NCI-H1417 treated with DMSO at 0.1 percent for 48 hours (cell line): ENCODE measurements at places on chromosomes 16 and 17.

GRCh38 chr16:15950161-15950854 lies 892 bp downstream of the ABCC1 start:
- DNase-seq, result no peak

DNA sequence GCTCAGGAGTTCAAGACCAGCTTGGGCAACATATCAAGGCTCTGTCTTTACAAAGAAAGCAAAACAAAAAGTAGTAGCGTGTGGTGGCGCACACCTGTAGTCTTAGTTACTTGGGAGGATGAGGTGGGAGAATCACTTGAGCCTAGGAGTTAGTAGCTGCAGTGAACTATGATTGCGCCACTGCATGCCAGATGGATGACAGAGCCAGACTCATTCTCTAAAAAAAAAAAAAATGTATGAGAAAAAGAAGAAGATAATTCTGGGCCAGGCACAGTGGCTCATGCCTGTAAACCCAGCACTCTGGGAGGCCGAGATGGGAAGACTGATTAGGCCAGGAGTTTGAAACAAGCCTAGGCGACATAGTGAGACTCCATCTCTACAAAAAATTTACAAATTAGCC lies 28.5 kb downstream of the STAT5B start:
- no peak for DNase-seq

DNA sequence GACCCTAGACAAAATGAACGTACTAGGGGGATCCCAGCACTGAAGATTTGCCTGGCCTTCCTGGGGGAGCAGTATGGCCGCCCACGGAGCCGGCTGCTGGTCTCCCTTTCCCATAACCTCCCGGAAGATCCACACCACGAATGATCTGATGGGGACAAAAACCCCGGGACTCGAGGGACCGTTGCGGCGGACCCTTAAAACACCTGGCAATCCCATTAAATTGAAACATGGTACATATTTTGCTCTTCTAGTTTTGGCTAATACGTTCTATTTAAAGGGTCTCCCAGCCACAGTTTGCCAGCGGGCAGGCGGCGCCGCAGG lies 45.2 kb upstream of the LCMT1 start:
- DNase-seq, result no peak

- DNase-seq, result no peak
Observed at GRCh38 chr16:17354141-17354601, 116.6 kb downstream of the XYLT1 start.

- DNase-seq, result no peak
Observed at GRCh38 chr17:79749156-79749815, 18.5 kb downstream of the ENPP7 start.

- no peak for DNase-seq
Observed at GRCh38 chr17:44745301-44745700, 13.5 kb upstream of the ADAM11 start.

DNA sequence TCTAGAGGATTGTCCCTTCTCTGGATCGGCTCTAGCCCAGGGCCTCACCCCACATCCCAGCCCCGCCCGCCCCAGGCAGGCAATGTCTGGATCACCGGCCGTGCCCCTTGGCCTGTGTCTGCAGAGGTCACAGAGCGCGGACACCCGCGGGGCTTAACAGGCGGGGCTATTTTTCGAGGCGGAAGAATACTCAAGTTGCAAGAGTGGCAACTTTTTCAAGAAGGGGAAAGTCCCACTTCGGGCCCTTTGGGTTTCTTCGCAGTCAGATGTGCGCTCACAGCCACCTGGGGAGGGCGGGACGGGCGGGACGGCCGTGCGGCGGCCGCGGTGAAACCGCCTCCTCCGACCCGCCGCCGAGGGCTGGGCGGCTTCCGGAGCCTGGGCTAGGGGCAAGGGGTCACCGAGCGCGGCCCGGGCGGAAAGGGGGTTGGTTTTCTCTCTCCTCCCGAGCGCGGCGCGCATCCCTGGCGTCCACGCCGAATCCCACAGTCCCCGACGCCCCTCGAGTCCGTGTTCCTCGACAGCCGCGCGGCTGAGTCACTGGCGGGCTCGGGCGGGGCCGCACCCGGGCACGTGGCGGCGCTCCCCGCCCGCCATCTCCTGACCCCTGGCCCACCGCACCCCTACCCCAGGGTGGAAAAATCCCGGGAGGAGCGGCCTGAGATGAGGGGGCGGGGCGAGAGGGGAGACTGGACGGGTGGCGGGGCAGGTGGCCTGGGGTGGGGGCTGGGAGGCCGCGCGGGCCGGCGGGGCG lies 1.2 kb upstream of the PFN1 start:
- no peak for DNase-seq

- DNase-seq, result no peak
Observed at GRCh38 chr16:66508248-66508913, 41.5 kb downstream of the TK2 start.

- DNase-seq, result peak; percentile 46
Observed at GRCh38 chr16:76943921-76944320, 247.1 kb upstream of the MON1B start.

DNA sequence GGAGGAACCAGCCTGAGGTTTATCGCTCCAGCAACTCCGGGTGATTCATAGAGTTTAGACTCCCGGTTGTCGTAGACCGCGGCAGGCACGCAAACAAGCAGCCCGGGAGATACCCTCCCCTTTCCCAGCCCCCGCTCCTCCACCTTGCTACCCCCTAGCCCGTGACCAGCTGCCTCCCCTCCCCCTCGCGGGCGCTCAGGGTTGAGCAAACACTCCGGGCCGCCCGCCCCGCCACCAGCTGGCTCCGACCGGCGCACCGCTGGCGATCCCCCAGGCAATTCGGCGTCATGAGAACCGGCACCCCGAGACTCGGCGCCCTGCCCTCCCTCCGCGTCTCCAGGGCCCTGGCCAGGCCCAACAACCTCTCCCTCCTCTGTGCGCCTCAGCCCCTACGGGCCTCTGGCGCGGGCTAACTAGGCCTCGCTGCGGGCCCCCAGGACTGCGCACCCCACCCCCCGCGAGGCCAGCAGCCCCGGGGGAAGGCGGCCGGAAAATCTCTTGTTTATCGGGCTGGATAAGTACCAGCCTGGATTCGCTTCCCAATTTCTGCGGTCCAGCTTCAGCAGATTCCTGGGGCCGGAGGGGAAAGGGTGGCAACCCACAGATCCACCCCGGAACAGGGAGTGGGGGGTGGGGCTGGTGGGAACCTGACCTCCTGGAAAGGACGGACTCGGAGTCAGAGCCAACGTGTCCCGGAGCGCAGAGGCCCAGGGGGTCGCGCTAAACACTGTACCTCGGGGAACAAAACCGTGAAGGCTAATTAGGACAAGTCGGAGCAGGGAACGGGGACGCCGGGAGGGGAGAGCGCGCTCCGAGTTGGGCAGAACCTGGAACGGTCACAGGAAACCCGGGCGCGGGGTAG lies 951 bp upstream of the GPRC5C start:
- DNase-seq, result peak; percentile 59

GRCh38 chr16:70572926-70573270 lies 49.3 kb downstream of the SF3B3 start:
- DNase-seq, result no peak

- peak; percentile 25 for DNase-seq
Observed at GRCh38 chr16:24729243-24729950, at the start of gene TNRC6A. TSS of gene TNRC6A (plus strand) at chr16:24729651. CDS start at chr16:24729842, 191 bp downstream.

DNA sequence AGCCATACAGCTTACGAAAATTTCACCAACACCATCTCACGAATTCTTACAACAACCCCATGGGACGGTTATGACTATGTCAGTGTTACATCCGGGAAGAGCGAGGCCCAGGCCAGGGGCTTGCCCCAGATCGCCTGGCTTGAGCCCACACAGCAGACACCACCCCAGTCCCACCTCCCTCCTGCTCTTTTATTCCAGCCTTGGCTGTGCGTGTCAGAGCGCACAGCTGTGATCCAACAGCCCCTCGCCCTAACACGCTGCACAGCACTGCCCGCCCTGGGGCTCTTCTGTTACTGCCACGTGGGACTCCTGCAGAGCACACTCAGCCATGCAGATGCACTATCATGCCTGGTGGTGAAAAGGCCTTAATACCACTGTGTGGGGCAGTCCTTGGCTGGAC lies 127.9 kb downstream of the ENGASE start:
- DNase-seq, result no peak

- no peak for DNase-seq
Observed at GRCh38 chr17:73186283-73187050, 6.4 kb upstream of the COG1 start.
